ENCODE measurements at places on chromosomes 1 and 21. TPM values are rescaled to one million over a fixed set of nuclear protein-coding genes. Genes with fewer than 3 reads are reported as not detected.

DNA sequence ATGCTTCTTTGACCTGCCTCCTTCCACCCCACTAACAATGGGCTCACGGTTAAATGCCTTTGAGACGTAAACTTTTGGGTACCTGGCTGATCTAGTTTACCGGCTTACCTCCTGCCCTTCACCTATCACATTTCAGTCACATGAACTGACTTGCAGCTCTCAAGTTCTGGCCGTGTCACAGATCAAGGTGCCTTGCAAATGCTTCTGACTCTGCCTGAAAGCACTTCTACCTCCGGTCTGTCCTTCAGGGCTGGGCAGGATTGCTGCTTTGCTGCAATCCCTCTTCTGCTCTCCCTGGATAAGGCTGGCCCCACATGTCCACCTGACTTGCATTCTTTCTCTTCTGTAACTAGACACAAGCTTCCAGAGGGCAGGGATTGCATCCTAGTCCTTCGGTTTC lies 69.0 kb downstream of the GRIK1 start:
- no peak overlapping the region for H3K4me3 ChIP-seq
- H3K27ac ChIP-seq: no peak overlapping the region
- H3K36me3 ChIP-seq: no peaks in the 10 kb centered on the region
- no peak for DNase-seq

DNA sequence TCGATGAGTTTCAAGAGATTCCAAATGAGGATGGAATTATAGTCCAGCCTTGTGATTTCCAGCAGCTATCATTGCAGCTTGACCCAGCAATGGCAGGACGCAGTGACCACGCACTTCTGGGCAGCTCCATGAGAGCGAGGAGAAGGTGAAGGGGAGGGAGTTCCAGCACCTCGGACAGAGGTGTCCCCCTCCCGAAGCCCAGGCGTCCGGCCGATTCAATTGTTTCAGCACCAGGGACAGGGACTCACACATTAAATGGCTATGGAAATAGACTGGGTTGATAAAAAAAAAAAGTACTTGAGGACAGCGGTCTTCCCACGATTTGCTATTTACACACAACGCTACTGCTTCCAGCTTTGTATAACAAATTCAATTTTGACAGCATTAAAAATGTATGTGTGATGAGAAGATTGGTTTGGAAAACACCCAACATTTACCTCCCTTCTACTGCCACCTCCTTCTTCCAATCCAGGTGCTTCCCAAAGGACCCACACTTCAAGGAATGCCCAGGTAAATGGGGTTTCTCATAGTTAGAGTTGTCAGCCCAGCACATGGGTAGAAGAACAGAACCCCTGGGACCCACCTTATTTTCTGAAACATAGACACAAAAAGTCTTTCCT lies 71.8 kb downstream of the DISP3 start:
- no peak overlapping the region for H3K4me3 ChIP-seq
- peaks cover 6% of the 10 kb centered on the region for H3K27me3 ChIP-seq
- no peak overlapping the region for H3K27ac ChIP-seq
- no peaks in the 10 kb centered on the region for H3K4me1 ChIP-seq
- no peaks in the 10 kb centered on the region for H3K36me3 ChIP-seq

- H3K36me3 ChIP-seq: no peaks in the 10 kb centered on the region
- no peak overlapping the region for H3K27ac ChIP-seq
- peaks cover 21% of the 10 kb centered on the region for H3K4me1 ChIP-seq
- DNase-seq: peak; percentile 68
- no peaks in the 10 kb centered on the region for H3K27me3 ChIP-seq
These were observed 27.6 kb downstream of the PODN start for GRCh38 chr1:53089478-53090226.

GRCh38 chr1:200130552-200130951 lies 103.0 kb downstream of the NR5A2 start:
- H3K27me3 ChIP-seq: no peaks in the 10 kb centered on the region
- H3K27ac ChIP-seq: peak overlapping the region; percentile 75
- H3K4me3 ChIP-seq: no peak overlapping the region
- H3K4me1 ChIP-seq: peaks cover 17% of the 10 kb centered on the region
- no peak for DNase-seq

- H3K4me3 ChIP-seq: no peak overlapping the region
- no peaks in the 10 kb centered on the region for H3K4me1 ChIP-seq
- no peaks in the 10 kb centered on the region for H3K27me3 ChIP-seq
- no peaks in the 10 kb centered on the region for H3K36me3 ChIP-seq
These were observed 49.5 kb downstream of the SCMH1 start for GRCh38 chr1:41192456-41193178.

AK5 gene
- 0.12 TPM for polyA plus RNA-seq

DNA sequence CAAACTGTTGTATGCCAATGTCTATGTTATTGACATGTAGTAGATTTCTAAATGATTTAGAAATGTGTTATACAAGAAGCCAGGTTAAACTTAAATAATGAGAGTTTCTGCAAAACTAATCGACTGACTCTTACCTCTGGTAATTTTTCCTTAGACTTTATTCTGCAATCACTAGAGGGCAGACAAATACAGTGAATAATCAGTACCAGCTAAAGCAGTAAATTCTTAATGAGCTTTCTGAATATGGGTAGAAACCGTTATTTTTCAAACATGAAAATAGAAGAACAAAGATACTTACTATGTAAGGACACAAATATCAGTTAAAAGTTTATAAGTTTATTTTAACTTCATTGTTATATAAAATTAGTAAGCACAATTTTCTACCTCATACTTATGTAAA lies 97.9 kb upstream of the RGS1 start:
- H3K4me1 ChIP-seq: no peaks in the 10 kb centered on the region
- DNase-seq: no peak
- no peak overlapping the region for H3K27ac ChIP-seq
- H3K4me3 ChIP-seq: no peak overlapping the region

DNA sequence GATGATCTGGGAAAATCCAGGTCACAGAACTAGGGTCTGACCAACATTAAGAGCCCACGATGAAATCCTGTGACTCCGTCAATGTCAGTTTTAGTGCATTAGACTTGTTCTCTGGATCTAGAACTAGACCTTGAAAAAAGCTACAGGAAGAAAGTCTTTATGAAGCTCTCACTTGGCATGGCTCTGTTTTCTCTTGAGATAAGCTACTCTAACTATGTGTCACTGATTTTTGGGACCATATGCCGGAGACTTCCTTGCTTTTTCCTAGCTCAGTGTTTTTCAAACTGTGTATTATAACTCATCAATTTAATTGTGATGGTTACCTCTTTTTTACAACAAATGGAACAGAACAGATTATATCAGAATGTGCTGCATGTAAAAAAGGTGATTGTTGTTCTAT lies 379.7 kb upstream of the DAB1 start:
- H3K27me3 ChIP-seq: no peaks in the 10 kb centered on the region
- no peak overlapping the region for H3K4me3 ChIP-seq
- DNase-seq: no peak
- no peak overlapping the region for H3K27ac ChIP-seq
- no peaks in the 10 kb centered on the region for H3K4me1 ChIP-seq
- no peaks in the 10 kb centered on the region for H3K36me3 ChIP-seq

DNA sequence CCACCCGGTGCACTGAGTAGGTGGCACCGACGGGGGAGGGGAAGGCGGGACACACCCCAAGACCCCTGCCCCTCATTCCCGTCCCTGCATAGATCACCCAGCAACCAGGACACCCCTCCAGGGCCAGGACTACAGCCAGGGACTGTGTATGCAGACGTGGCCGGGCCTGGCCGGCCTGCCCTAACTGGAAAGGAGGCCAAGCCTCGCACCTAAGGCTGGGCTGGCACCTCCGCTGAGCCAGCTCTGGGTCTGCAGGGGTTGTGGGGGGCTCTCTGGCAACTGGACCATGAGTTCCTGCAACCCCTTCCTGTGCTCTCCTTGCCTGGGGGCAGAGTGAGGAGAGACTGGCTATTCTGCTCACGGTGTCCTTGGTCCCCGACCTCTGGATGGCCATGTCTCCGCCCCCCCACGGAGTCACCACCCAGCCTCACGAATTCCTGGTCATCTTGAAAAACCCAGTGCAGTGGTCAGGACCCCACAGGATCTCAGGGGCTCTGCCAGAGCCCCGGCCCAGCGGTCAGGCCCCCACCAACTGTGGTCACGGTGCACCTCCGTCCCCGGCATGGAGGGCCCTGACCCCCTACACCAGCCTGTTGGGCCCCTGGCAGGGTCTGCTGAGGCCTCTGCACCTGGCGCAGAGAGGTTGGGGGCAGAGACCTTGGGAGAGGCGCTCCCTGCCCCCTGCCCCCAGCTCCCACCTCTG lies 1.1 kb upstream of the FNDC10 start:
- no peak overlapping the region for H3K4me3 ChIP-seq
- H3K4me1 ChIP-seq: peaks cover 2% of the 10 kb centered on the region
- H3K27ac ChIP-seq: no peak overlapping the region
- DNase-seq: no peak

DNA sequence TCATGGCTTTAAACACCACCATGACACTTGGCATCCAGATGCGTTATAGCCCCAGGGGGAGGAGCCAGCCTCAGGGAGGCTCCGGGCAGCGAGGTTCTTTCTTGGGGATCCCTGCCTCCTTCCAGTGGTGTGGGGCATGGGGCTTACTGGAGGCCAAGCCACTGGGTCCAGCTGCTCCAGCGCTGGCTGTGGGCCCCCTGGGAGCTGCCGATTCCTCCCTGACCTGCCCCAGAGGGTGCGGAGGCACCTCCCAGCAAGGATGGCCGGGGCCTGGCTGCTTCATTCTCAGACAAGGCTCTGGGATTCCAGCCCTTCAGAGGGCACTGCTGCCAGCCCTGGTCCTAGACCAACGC lies 159.3 kb downstream of the PEX14 start:
- H3K27me3 ChIP-seq: no peaks in the 10 kb centered on the region
- H3K36me3 ChIP-seq: peaks cover 3% of the 10 kb centered on the region
- no peak overlapping the region for H3K27ac ChIP-seq
- DNase-seq: no peak
- no peak overlapping the region for H3K4me3 ChIP-seq

DNA sequence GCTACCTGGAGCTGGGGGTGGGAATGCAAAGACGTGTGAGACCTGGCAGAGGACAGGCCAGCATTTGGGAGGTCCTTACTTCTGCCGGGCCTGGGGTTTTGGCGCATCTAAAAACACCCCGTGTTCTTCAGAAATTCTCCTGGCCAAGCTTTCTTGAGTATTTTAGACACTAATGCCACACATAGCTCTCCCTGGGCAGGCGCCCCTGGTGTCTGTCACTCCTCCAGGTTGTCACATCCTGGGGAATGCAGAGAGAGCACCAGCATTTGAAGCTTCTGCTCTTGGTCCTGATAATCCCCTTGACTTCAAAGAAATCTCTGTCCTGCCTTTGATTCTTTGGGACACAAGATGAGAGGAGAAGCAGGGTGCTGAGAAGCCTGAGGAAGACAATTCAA lies 6.0 kb downstream of the CAPN9 start:
- DNase-seq: no peak
- no peak overlapping the region for H3K4me3 ChIP-seq
- H3K36me3 ChIP-seq: no peaks in the 10 kb centered on the region
- H3K4me1 ChIP-seq: no peaks in the 10 kb centered on the region
- no peak overlapping the region for H3K27ac ChIP-seq

GRCh38 chr1:146039844-146040194 lies 18.3 kb upstream of the HJV start:
- peaks cover 17% of the 10 kb centered on the region for H3K4me1 ChIP-seq
- no peak overlapping the region for H3K4me3 ChIP-seq
- no peak for DNase-seq
- no peaks in the 10 kb centered on the region for H3K36me3 ChIP-seq

DNA sequence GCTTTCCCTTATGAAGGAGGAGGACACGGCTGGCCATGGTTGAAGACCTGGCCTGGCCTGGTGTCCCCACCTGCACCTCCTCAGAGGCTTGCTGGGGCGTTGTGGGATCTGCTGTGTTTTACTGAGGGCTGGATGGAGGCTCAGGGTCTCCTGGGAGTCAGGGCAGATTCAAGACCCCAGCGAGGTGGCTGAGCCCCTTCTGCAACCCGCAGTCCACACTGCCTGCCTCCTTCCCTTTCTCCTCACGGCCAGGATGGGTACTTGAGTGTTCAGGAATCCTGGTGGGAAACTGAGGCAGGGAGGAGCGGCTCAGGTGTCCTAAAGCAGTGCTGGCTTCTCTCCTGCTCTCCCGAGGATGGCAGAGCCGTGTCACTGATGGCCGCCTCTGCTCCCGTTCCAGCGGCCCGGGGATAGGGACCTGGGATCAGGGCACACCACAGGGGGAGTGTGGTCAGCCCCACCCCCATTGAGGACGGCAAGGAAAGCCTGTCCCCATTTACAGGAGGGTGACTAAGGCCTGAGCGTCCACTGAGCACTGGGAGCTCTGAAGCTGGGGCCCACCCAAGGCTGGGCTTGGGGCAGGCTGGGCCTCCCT lies 47.5 kb downstream of the TRPM2 start:
- DNase-seq: peak; percentile 22
- H3K27me3 ChIP-seq: no peaks in the 10 kb centered on the region
- no peaks in the 10 kb centered on the region for H3K4me1 ChIP-seq
- no peak overlapping the region for H3K27ac ChIP-seq

DNA sequence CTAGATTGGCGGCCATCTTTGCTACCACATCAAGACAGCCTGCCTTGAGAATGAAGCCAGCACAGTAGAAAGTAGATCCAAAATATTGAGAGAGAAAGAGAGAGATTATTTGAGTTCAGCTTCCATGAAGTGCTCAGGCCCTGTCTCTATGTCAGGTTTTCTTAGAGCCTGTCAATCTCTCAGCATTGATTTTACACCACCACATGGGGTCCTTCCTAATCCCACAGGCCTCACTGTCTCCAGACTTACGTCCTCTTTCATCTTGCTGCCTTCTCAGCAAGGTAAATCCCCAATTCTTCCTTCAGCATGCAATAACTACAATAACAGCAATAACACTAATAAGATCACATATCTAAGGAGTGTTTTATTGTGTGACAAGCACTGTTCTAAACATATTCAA lies 21.0 kb downstream of the DYNLT5 start:
- no peak for DNase-seq
- H3K27me3 ChIP-seq: no peaks in the 10 kb centered on the region
- no peaks in the 10 kb centered on the region for H3K36me3 ChIP-seq
- no peaks in the 10 kb centered on the region for H3K4me1 ChIP-seq

CCNL2 gene
- polyA plus RNA-seq: 46.4 TPM

- H3K4me3 ChIP-seq: no peak overlapping the region
- no peak overlapping the region for H3K27ac ChIP-seq
- no peaks in the 10 kb centered on the region for H3K4me1 ChIP-seq
These were observed 64.1 kb downstream of the USP24 start for GRCh38 chr1:55150880-55151588.

TPR gene
- 40.8 TPM for polyA plus RNA-seq

MAP3K6 gene
- polyA plus RNA-seq: 3.4 TPM

PRDM16 gene
- polyA plus RNA-seq: 0.14 TPM

CLIC6 gene
- 0.37 TPM for polyA plus RNA-seq

Measured in liver (tissue), 10 donors.